Muscle of leg (tissue), 16 donors: ENCODE measurements at places on chromosomes 16 and 17.

DNA sequence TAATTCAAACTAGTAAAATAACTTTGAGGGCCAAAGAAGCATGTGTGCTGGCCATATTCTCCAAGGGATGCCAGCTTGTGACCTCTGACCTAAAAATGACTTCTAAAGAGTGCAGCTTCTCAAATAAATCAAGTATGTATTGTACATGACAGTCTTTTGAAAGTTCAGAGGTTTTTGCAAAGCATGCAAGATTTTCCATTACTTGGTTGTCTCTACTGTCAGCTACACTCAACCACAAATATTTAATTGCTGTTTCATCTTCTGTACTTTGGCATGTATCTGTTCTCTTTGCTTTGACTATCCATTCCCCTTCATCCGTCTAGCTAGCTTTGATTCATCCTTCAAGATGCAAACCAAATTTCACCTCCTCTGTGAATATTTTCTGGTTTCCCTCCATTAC is 121.9 kb upstream of the HS3ST2 start:
- no peak for DNase-seq

- no peak for DNase-seq
These were observed 4.0 kb downstream of the NATD1 start for GRCh38 chr17:21249086-21249795.

DNA sequence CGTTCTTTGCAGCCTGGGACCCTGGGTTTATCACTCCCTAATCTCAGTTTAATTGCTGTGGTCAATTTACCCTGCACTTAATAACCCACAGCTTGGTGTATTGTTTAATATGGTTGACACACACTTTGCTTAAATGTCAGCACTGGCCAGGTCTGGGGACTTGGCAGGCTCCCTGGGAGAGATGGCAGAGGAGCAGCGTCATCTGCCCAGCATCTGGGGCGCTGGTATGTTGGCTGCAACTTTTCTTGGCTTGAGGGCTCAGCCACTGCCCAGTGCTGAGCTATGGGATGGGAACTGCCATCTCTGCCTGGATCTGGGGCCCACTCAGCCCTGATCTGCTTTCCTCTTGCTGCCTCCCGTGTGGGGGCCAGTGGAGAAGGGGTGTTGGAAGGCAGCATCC is 115.7 kb upstream of the IRX3 start:
- DNase-seq: peak; percentile 74

GRCh38 chr17:45371414-45372324 is 54.8 kb upstream of the MAP3K14 start:
- peak; percentile 84 for DNase-seq

- no peak for DNase-seq
These were observed 10.8 kb upstream of the JPT2 start for GRCh38 chr16:1667271-1667670.

- no peak for DNase-seq
These were observed 183.6 kb upstream of the PMFBP1 start for GRCh38 chr16:72355561-72355960.

DNA sequence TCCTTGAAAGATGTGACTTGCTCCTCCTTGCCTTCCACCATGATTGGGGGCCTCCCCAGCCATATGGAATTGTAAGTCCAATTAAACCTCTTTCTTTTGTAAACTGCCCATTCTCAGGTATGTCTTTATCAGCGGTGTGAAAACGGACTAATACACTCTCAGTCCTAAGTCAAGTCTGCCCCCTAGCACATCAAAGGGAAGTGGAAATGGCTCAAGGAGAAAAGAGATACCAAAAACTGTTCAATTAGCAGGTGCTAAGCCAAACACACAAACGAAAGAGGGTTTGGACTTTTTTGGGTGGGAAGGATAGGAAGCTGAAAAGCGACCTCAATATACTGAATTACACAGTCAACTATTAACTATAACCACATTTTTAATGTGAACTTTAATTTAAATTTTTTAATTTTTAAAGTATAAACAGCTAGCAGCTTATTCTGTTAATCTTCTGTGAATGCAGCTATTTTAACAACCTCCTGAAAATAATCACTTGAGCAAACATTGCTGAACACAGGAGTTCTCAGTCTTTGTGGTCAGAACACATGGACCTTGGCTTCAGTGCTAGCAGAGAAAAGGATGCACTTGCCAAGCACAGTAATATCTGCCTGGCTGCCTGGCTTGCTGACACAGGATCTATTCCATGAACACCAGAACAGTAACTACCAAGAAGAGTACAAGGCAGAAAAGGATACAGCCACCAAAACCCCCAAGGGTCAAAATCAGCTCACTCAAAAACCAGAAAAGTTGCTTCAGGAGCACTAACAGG is 10.9 kb downstream of the ZNF18 start:
- DNase-seq: peak; percentile 33

DNA sequence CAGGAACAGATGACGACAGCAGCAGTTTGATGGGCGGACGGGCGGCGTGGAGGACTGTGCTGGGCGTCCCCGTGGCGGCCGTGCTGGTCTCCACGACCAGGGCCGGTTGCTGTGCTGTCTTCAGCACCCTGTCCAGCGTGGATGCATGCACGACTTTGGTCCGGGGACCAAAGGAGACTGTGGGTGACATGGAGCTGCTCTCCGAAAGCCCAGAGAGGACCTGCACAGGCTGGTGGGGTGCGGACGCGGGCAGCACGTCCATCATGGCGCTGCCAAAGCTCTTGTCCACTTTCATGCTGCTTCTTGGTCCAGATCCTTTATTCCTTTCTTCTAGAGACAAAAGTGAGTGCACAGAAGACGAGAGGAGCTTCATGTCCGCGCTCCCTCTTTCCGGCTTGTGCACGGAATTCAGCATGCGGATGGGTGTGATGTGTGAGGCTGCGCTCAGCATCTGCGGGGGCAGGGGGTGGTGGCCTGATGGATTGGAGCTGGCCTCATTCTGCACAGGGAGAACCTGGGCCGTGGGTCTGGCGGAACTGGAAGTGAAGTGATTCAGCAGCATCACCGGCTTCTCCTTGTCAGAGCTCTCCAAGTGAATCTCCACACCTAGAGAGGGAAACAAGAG is 20.3 kb downstream of the MAP1LC3B start:
- DNase-seq: no peak

- DNase-seq: peak; percentile 59
These were observed 8.4 kb upstream of the SHCBP1 start for GRCh38 chr16:46629331-46630219.

GRCh38 chr16:24073321-24073720 is 182.8 kb upstream of the CACNG3 start:
- no peak for DNase-seq

DNA sequence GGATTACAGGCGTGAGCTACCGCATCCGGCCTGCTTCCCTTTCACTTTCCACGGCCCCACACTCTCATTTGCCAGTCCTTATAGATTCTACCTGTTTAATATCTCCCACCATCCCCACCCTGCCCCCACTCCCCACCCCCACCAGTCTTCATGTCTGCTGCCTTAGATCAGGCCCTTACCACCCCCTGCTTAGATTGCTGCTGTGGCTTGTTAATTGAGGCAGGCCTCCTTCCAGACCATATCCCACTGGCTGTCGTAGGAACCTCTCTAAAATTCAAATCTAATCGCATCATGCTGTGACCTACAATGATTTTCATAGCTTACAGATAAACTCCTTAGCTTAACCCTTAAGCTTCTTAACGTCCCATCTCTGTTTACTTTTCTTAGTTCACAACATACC is 4.9 kb downstream of the IQCK start:
- DNase-seq: no peak

- peak; percentile 41 for DNase-seq
These were observed 1.4 kb downstream of the PYY start for GRCh38 chr17:43952351-43952723.

DNA sequence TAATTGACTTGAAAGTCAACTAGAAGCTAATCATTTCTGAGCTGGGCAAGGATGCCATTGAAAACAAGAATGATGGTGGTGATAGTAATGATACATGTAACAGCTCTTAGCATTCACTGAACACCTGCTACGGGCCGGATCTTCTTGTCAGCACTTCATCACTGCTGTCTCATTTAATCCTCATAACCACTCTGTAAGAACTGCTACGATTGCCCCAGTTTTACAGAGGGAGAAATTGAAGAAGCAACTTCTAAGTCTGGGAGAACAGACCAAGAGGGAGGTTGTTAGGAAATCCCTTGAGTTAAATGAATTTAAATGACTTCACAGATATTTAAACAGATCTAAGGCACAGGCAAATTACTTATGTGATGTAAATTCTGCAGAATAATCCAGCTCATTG is 7.0 kb upstream of the GAN start:
- DNase-seq: no peak
